ENCODE measurements at places on chromosomes 3 and 15. TPM values are rescaled to one million over a fixed set of nuclear protein-coding genes. Genes with fewer than 3 reads are reported as not detected.

Gene AGBL1
- not detected for total RNA-seq

Gene LNP1
- total RNA-seq, result 4.1 TPM

Gene RASSF1
- 15.8 TPM for total RNA-seq

Gene OXTR
- 1.7 TPM for total RNA-seq

Gene PRICKLE2
- 3.2 TPM for total RNA-seq

Gene NFKBIZ
- 11.1 TPM for total RNA-seq

Gene ELL3
- total RNA-seq, result 6.4 TPM

Gene WDR72
- 2.9 TPM for total RNA-seq

Gene CFAP20DC
- total RNA-seq, result 4.5 TPM

Gene ARPP21
- not detected for total RNA-seq

Gene PLA1A
- not detected for total RNA-seq

Gene PCLAF
- 74.5 TPM for total RNA-seq

Gene TGM5
- total RNA-seq, result not detected

Gene CERS3
- total RNA-seq, result 1.3 TPM

Gene IQCH
- 1.9 TPM for total RNA-seq

Gene TJP1
- total RNA-seq, result 140 TPM

Gene CSPG4
- 2.0 TPM for total RNA-seq

Gene HYAL2
- 51.9 TPM for total RNA-seq

Gene SPTSSB
- 1.4 TPM for total RNA-seq

Gene SERPINI1
- total RNA-seq, result 5.8 TPM

DNA sequence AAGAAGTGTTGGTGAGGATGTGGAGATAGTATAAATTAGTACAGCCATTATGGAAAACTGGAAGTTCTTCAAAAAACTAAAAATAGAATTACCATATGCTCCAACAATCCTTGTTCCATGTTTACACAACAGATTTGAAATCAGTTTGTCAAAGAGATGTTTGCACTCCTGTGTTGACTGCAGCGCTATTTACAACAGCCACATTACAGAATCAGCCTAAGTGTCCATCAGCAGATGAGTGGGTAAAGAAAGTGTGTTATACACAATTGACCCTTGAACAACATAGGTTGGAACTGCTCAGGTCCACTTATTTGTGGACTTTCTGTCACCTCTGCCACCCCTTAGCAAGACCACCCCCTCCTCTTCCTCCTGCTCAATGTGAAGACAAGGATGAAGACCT, 34.7 kb downstream of the LMLN start:
- DNase-seq, result no peak

- DNase-seq, result no peak
These were observed 141.5 kb downstream of the PLOD2 start for GRCh38 chr3:146019508-146019907.

DNA sequence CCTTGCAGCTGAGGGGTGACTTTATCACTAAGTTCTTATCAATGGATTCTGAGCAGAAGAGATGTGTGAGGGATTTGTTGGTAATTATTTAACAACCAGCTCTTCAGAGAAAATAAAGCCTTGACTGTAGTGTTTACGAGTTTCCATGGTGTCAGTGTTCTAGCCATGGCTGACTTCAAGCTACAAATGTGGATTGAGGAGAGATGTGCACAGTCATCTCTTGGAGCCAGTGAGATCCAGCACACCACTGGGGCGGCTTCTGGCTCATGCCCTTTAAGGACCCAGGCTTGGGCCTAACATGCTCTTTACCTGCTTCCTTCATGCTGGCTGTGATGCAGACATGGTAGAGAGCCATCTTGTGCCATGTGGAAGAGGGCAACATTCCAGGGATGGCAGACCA, 145.6 kb upstream of the MRPS22 start:
- no peak for DNase-seq

GRCh38 chr3:63240381-63240902, 37.7 kb upstream of the SYNPR start:
- DNase-seq, result no peak

DNA sequence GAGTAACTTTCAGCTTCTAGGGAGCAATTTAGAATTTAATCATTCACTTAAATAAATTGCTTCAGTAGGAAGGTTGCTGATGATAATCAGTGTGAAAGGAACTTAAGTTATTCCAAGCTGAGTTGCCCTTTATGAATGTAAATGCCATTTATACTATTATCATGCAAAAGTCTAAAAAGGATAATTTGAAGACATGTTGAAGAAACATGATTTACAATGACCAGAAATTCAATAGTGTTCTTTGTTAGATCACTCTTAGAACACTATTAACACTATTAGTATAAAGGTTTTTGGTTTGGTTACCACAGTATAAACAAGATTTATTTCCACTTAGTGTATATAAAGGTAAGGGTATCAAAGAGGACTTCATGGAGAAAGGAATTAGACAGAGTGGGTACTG, 1.6 kb downstream of the OR4F6 start:
- no peak for DNase-seq

GRCh38 chr3:119395923-119396358, 67.5 kb downstream of the TMEM39A start:
- no peak for DNase-seq

GRCh38 chr15:85414495-85414894, 34.1 kb downstream of the AKAP13 start:
- DNase-seq, result no peak

DNA sequence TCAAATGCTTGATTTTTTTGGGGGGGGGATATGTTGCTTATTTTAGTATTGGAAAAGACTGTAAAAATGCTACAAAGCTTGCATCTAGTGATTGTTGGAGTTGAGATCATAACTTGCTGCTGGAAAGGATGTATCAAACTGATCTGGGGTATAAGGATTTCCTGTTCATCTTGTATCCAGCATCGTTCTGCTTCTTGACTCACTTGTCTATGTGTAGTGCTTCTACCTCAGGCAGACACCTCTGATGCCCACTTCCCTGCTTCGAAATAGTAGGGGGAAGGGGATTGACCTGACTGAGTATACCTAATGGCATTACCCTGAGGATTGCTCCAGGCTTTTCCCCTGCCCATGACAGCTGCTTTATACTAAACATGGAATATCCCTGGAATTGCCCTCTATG, 42.7 kb downstream of the STT3B start:
- no peak for DNase-seq

- DNase-seq, result no peak
These were observed 51.9 kb downstream of the WWTR1 start for GRCh38 chr3:149605902-149606301.

GRCh38 chr15:45704329-45705249, 69.8 kb downstream of the SQOR start:
- peak; percentile 86 for DNase-seq

DNA sequence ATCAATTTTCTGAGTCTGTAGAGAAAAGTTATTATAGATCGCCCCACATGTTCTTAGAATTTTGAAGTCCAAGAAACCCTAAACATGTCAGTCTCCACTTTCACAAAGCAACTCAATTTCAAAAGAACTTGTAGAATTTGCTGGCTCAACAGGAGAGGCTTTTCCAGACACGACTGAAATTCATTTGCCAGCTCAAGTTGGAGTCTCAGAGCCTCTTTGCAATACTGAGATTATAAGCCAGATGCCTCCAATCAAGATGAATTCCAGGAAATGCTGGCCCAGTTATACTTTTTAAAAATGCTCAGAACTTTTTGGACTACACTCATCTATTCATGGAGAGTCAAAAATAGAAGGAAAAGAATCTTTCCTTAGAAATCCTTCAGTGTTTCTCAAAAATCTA, 56.9 kb upstream of the NLGN1 start:
- no peak for DNase-seq

GRCh38 chr15:90839187-90840071, 29.0 kb upstream of the FURIN start:
- DNase-seq, result peak; percentile 90

DNA sequence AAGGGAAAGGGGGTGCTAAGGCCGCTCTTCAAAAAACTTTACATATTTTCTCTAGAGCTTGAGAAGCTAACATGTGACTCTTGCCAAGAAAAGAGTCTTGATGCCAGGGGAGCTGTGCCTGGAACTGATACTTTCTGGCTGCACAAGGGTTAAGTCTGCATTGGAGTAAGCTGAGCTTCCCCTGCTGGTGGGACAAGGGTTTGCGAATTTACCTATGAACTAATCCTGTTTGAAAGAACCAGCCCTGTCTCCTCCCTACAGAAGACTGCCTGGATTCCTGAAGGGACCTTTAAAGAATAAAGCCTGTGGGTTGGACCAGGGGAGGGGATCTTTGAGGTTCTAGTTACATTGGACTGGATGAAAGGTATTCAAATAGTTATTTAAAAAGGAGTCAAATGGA, 58.3 kb upstream of the EPHA3 start:
- DNase-seq, result peak; percentile 73

DNA sequence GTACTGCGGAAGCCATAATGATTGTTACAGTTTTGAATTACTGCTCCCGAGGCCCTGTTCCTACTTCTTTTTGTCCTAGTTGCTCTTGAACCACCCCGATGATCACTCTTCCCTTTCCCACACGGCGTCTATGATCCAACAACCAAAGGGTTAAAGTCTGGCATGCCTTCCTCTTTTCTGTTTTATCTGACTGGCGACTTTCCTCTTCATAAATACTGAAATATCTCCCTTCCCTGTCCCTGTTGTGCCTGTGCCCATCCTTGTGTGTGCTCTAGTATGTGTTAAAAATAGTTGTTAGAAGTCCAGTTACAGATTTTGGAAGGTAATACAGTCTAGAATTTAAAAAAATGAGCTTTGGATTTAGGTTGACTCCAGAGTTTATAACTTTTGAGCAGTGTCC, 83.6 kb downstream of the AKAP13 start:
- DNase-seq, result no peak

- DNase-seq, result no peak
These were observed 191.4 kb upstream of the LRIG1 start for GRCh38 chr3:66692042-66692765.

- no peak for DNase-seq
These were observed 318.6 kb upstream of the SATB1 start for GRCh38 chr3:18743761-18744160.

DNA sequence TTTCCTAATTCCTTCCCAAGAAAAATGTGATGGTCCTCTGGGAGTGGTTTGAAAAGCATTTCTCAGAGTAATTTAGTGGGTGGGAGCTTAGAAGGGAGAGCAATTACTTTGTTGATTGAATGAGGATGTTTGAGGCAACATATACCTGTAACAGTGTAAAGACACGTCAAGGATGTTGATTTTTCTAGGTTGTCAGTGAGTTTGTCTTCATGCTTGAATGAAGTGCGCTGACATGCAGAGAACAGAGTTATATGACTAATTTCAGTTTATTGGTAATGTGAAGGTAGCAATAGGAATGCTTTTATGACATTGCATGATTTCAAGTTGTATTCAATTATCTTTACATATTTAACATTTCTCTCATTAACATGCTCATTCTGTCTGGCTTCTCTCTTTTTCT, 286.9 kb downstream of the NFKBIZ start:
- no peak for DNase-seq

GRCh38 chr3:186413615-186414415, 51.8 kb upstream of the DGKG start:
- peak; percentile 60 for DNase-seq

DNA sequence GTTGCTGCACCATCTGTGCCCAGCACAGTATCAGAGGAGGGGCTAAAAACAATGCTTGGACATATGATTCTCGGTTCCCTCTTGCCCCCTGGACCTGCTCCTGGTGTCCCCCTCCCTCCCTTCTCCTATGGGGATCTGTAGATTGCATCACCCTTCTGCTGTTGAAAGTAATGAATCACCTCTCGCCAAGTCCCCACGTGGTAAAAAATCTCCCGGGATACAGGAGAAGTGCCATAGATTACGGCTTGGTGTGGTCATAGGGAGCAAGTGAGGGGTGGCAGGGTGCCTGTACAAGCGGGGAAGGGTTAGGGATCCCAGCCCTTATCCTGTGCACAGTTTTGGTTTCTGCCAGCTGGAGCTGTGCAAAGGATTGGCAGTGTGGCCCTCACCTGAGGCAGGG, 37.7 kb downstream of the AMOTL2 start:
- no peak for DNase-seq

GRCh38 chr3:43346978-43347749, 60.8 kb downstream of the SNRK start:
- no peak for DNase-seq

DNA sequence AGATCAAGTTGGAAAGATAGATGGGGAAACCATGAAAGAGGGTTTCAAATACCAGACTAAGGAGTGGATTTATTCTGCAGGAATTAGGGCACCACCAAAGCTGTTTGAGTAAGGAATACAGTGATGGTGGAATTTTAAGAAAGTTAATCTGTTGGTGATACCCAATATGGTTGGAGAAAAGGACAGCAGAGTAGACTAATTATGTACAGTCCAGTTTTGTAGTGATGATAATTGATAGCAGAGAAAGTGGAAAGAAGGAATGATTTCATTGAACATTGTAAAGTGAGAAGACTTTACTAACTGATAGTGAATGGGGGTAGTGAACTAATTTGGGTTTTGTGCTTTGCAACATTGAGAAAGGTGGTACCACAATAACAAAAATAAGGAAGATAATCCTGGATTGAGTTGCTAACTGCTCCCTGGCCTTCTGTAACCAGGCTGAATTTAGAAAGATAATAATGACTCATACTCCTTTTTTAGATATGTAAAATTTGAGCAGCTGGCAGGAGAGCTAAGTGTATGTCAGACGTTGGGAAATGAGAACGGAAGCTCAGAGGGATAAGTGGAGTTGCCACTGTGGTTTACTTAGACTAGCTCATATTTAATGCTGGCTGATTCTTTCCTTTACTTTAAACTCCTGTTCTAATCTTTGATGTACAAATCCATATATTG, 16.9 kb downstream of the TCAIM start:
- no peak for DNase-seq

DNA sequence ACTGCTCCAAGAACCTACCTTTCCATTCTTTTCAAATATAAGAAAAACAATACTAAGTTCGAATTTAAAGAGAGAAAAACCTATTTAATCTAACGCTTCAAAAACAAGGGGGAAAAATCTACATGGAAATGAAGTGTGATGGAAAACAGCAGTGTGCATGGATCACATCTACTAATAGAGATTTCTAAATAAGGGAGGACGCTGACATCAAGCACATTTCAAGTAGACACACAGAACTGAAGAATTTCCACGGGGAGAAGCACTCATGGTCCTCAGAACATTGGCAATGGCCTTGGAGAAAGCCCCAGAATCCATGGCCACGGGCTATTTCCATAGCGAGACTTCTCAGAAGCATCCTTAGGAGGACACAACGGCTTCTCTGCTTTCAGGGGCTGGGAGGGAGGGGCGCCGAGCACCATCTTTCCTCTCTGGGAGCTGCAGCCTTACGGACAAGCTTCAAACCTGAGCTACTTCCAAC, 1.0 kb downstream of the TASOR start:
- DNase-seq, result peak; percentile 81

GRCh38 chr3:43268636-43269035, 17.7 kb upstream of the SNRK start:
- DNase-seq, result no peak

- DNase-seq, result no peak
These were observed 225.2 kb upstream of the TPRG1 start for GRCh38 chr3:188946351-188947240.

- DNase-seq, result no peak
These were observed 1.2 kb upstream of the BBX start for GRCh38 chr3:107521469-107522059.

- DNase-seq, result peak; percentile 81
These were observed 28.8 kb upstream of the GYG1 start for GRCh38 chr3:148962513-148962912.

- DNase-seq, result no peak
These were observed 66.9 kb downstream of the CMTM8 start for GRCh38 chr3:32305361-32305876.

All from H9 (cell line).